ENCODE measurements at places on chromosomes 2 and 18.

DNA sequence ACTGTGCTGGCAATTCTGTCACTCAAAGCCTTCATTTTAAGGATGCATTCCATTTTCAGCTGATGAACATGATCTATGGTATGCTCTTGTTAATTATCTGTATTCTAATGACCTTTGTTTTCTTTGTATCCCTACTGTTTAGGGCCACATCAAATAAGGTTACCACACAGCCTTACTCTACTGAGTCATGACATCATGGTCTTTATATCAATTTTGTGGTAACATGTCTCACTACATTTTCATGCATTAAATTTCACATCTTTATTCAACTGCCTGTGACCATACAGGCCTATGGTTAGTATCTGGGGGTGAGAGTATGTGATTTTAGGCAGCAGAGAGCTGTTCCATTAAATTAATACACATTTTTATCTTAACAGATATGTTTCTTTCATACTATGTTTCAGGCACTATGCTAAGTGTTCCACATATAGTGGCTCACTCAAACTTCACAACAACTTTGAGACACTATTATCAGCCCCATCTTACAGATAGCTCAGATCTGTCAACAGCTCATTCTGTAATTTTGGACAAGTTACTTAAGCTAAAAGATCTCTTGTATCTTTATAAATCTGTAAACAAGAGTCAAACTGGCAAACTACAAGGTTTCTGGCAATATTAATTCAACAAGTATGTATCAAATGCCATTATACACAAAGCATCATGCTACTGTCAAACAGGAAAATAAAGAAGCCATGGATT is 18.0 kb downstream of the LRPPRC start:
- peaks cover 65% of the 10 kb centered on the region for H3K36me3 ChIP-seq
- no peak overlapping the region for H3K27ac ChIP-seq
- DNase-seq = no peak
- H3K27me3 ChIP-seq = no peaks in the 10 kb centered on the region
- H3K4me1 ChIP-seq = no peaks in the 10 kb centered on the region

DNA sequence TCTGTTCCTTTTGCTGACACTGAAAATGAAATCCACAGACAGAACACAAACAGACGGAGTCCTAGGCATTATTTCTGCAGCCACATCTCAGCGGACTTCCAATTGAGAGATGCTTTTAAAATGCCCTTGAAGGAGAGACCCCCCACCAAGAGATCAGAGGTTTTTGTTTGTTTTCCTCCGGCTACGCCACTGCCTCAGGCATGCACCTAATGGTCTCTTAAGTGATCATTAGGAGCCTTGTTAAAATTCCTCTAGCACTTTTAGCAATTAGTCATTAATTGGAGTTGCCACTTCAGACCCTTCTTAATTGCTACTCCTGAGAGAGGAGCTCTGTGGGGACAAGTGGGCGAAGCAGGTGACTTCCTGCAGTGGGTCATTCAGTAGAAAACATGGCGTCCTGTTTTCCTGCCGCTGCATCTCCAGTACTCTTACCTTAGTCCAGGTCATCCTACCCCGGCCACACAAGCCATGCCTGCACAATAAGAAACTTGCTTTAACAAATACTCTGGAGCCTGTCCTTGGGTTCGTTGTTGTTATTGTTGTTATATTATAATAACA is 257.7 kb upstream of the CHAC2 start:
- H3K4me1 ChIP-seq = no peaks in the 10 kb centered on the region
- H3K27me3 ChIP-seq = no peaks in the 10 kb centered on the region
- no peaks in the 10 kb centered on the region for H3K36me3 ChIP-seq
- no peak overlapping the region for H3K4me3 ChIP-seq
- no peak overlapping the region for H3K27ac ChIP-seq

GRCh38 chr2:8669157-8669817 is 12.6 kb upstream of the ID2 start:
- peaks cover 13% of the 10 kb centered on the region for H3K27me3 ChIP-seq
- no peak overlapping the region for H3K4me3 ChIP-seq
- H3K36me3 ChIP-seq = no peaks in the 10 kb centered on the region
- DNase-seq = no peak
- H3K27ac ChIP-seq = no peak overlapping the region

DNA sequence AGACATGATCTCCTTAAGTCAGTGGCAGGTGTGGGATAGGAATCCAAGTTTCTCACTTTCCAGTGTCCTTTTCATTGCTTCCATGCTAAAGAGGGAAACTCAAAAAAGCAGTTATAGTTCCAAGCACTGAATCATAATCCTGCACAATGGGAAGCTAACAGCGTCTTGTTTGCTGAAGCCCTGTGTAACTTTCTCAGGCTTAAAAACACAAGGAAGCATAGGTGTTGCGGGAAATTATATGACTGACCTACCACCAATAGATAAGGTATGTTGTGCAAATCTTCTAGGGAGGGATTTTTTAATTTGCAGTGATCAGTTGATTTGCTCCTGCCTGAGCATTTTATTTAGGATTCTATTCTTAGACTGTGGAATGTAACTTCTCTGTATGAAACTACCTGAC is 250.9 kb downstream of the MYO3B start:
- no peaks in the 10 kb centered on the region for H3K27me3 ChIP-seq
- no peak overlapping the region for H3K4me3 ChIP-seq
- H3K4me1 ChIP-seq = no peaks in the 10 kb centered on the region
- H3K27ac ChIP-seq = no peak overlapping the region
- no peak for DNase-seq

- H3K4me3 ChIP-seq = peak overlapping the region; percentile 20
- peaks cover 18% of the 10 kb centered on the region for H3K4me1 ChIP-seq
- no peak for DNase-seq
- no peak overlapping the region for H3K27ac ChIP-seq
These were observed 2.3 kb downstream of the RBBP8 start for GRCh38 chr18:22935431-22935830.

GRCh38 chr2:37894047-37894446 is 31.0 kb upstream of the RMDN2 start:
- H3K4me1 ChIP-seq = peaks cover 6% of the 10 kb centered on the region
- DNase-seq = no peak

GRCh38 chr2:8234253-8234652 is 447.6 kb upstream of the ID2 start:
- H3K36me3 ChIP-seq = no peaks in the 10 kb centered on the region
- H3K4me1 ChIP-seq = peaks cover 8% of the 10 kb centered on the region
- no peak for DNase-seq
- H3K27ac ChIP-seq = no peak overlapping the region

DNA sequence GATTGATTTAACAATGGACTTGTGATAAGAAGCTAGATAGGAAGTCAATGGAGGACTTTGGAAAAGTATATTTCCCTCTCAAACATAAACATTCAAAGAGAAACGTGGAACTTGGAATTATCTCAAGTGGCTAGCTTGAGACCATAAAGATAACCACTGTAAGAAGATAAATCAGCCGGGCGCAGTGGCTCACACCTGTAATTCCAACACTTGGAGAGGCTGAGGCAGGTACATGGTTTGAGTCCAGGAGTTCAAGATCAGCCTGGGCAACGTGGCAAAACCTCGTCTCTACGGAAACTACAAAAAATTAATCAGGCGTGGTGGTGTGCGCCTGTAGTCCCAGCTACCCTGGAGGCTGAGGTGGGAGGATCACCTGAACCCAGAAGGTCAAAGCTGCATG is 405.9 kb upstream of the ACVR2A start:
- H3K27ac ChIP-seq = no peak overlapping the region
- H3K4me1 ChIP-seq = no peaks in the 10 kb centered on the region
- DNase-seq = no peak

- H3K4me1 ChIP-seq = peaks cover 6% of the 10 kb centered on the region
- no peaks in the 10 kb centered on the region for H3K36me3 ChIP-seq
- H3K27me3 ChIP-seq = peaks cover 27% of the 10 kb centered on the region
- H3K27ac ChIP-seq = no peak within 1 kb of the TSS
- DNase-seq = no peak
These were observed at the start of gene CFAP221 for GRCh38 chr2:119544075-119544938. CFAP221 (plus strand) TSS chr2:119544449; CDS start chr2:119546132, 1,683 bp downstream.

GRCh38 chr2:109699646-109700045 is 85.5 kb downstream of the SOWAHC start:
- no peak overlapping the region for H3K27ac ChIP-seq
- H3K4me3 ChIP-seq = no peak overlapping the region
- no peak for DNase-seq
- H3K36me3 ChIP-seq = no peaks in the 10 kb centered on the region

GRCh38 chr2:20052229-20052851 is 912 bp upstream of the LAPTM4A start:
- no peak for DNase-seq
- peak overlapping the region; percentile 94 for H3K4me3 ChIP-seq
- H3K27me3 ChIP-seq = peaks cover 23% of the 10 kb centered on the region
- no peaks in the 10 kb centered on the region for H3K36me3 ChIP-seq

GRCh38 chr2:73233932-73234832 is at the start of gene CCT7:
CCT7 (plus strand) TSS chr2:73234308; CDS start chr2:73234379, 71 bp downstream.
- H3K4me3 ChIP-seq = peak within 1 kb of the TSS; percentile 93
- H3K27me3 ChIP-seq = no peaks in the 10 kb centered on the region
- peaks cover 43% of the 10 kb centered on the region for H3K4me1 ChIP-seq
- peaks cover 8% of the 10 kb centered on the region for H3K36me3 ChIP-seq
- DNase-seq = peak; percentile 84
- peak within 1 kb of the TSS; percentile 95 for H3K27ac ChIP-seq

- no peaks in the 10 kb centered on the region for H3K4me1 ChIP-seq
- no peak for DNase-seq
- no peaks in the 10 kb centered on the region for H3K36me3 ChIP-seq
- no peak overlapping the region for H3K27ac ChIP-seq
These were observed 137.7 kb upstream of the MMADHC start for GRCh38 chr2:149725234-149725633.
